ENCODE measurements at places on chromosomes 6 and 20.

GRCh38 chr6:134169871-134170486, 117.6 kb upstream of the SLC2A12 start:
- no peak for DNase-seq

GRCh38 chr6:107328081-107328480, 131.3 kb downstream of the PDSS2 start:
- no peak for DNase-seq

DNA sequence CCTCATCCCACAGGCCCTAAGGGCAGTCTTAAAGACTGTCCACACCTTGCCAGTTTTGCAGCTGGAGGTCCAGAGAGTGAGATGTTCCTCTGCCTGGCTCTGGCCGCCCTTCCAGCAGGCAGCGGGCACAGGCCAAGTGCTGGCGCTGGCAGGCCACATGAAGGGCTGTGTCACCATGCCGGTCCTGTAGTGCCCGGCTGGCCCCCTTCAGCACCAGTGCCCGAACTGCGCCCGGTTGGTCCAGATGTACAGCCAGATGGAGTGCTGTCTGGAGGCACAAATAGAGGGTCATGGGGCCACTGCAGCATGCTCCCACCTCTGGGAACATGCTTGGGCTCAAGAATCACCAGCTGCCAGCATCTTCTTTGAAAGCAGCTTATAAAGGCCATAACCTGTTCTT, 3.8 kb downstream of the NFKBIE start:
- DNase-seq = no peak

DNA sequence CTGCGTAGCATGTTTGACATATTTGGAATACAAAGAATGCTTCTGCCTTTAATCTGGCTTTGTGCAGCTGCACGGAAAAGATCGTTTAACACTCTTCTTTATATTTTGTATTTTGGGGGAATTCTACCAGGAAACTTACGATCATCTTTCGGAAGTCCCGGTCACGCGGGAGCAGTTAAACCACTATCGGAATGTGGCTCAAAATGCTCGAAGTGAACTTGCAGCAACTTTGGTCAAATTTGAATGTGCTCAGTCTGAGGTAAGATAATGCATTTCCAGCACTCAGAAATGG, 42.3 kb downstream of the CCDC170 start:
- no peak for DNase-seq

GRCh38 chr6:52454556-52454955, 34.4 kb downstream of the EFHC1 start:
- no peak for DNase-seq

- DNase-seq = no peak
These were observed 117.6 kb upstream of the UST start for GRCh38 chr6:148629181-148629580.

- no peak for DNase-seq
These were observed 11.0 kb downstream of the TRIM10 start for GRCh38 chr6:30149858-30150550.

DNA sequence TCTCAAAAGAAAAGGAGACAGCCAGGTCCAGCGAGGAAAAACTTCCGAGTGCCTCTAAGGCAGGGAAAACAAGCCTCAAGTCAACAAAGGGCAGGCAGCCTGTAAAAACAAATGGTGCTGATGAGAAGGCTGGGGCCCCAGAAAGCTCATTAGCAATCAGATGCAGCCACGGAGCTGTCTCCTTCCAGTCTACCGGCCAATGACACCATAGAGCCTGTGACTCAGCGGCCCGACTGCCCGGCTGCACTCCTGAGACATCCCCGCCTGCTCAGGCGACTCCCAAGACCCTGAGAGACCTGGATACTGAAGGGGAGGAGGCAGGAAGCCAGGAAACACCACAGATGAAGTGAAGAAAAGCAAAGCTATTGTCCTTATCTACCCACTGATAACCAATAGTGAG, 120.1 kb upstream of the HDDC2 start:
- DNase-seq = no peak

GRCh38 chr20:50652702-50653294, 38.5 kb downstream of the RIPOR3 start:
- DNase-seq = no peak

- no peak for DNase-seq
These were observed 104.0 kb upstream of the GPR6 start for GRCh38 chr6:109874086-109874485.

DNA sequence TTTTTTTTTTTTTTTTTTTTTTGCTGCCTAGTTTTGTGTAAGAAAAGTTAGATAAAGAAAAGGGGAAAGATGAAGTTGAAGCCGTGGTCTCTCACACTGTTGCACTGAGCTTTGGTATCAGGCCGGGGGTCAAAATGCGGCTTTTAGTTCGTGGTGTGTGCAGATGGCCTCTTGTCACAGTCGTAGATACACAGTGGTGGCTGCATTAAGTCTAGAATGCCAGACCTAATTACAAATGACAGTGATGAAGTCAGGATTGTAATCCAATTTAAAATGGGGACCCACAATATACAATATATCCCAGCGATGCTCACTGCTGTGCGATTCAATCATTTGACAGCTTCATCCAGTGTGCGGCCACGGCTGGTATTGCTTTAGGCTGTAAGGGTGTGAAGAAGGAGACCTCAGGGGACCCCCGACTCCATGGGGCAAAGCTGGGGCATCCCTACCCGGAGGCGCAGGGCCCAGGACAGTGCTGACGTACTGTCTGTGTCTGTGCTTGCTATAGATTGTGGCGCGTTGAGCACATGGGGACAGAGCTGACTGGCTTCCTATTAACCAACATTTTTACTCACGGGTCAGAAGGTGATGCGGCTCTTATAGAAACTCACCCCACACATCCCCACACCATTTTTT, 210.0 kb upstream of the SOX4 start:
- no peak for DNase-seq
